ENCODE measurements at places on chromosomes 5 and 9.

GRCh38 chr5:142719836-142720370, 34.0 kb upstream of the FGF1 start:
- H3K4me3 ChIP-seq = no peak overlapping the region
- H3K27me3 ChIP-seq = peaks cover 15% of the 10 kb centered on the region
- H3K4me1 ChIP-seq = no peaks in the 10 kb centered on the region

DNA sequence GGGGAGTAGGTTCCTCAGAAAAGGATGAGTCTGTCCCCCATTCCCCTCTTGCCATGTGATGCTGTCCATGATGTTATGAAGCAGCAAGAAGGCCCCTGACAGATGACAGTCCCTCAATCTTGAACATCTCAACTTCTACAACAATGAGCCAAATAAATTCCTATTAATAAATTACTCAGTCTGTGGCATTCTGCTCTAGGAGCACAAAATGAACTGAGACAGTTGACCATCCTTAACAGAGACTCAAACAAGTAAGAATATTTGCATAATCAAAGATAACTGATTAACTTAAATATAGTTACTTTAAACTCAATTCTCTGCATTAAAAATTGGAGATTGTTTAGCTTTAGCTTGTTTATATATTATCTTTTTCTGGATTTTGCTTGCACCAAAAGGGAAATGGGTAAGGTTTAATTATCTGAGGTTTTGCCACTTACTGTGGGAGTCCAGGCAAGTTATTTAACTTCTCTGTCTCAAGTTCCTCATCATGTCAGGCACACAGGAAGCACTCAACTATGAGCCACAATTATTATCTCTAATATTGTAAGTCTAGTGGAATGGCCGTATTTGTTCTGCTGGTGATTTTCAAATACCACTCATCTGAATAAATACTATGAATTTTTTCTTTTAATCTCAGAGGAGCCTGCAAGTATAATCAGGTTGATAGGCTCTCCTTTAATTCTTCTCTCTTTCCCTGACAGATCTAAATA, 162.9 kb downstream of the TSSK1B start:
- no peaks in the 10 kb centered on the region for H3K36me3 ChIP-seq
- no peak for DNase-seq
- no peaks in the 10 kb centered on the region for H3K4me1 ChIP-seq
- no peak overlapping the region for H3K4me3 ChIP-seq

DNA sequence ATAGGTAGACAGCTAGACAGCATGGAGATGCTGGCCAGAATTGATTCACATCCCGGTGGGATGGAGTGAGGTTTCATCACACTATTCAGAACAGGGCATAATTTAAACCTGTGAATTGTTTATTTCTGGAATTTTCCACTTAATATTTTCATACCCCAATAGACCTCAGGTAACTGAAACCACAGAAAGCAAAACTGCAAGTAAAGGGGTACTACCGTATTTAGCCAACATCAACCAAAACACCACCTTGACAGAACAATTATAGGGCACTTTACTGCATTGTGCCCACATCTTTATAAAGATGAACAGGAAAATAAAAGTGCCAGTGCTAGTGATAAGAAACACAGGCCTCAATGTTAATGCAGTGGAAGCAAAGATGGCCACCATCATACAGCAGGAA, 7.5 kb downstream of the SERINC5 start:
- H3K27ac ChIP-seq = peak overlapping the region; percentile 60
- H3K36me3 ChIP-seq = no peaks in the 10 kb centered on the region
- H3K4me3 ChIP-seq = no peak overlapping the region
- no peak for DNase-seq

DNA sequence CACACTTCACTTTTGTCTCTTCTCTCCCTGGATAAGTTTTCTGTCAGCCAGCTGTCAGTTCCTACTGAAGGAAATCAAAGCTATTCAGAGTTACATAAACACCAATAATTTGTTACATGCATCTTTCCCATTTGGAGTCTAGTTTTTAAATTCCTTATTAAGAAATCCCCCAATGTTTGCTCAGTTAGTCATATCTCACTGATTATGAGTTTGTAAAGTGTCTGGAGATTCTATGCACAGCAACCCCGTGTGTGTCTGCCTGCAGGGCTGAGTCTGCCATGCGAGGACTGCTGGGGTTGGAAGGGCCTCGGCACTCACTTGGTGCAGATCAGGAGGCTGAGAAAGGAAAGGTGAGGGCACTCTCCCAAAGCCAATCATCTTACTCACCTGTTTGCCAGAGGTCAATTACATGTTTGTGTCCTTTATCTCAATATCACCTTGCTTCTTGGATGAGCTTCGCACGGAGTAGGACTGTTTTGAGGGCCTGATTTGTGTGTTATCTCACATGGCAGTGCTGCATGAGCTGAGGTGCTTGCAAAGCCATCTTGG, 3.3 kb downstream of the ANKRD34B start:
- no peak overlapping the region for H3K27ac ChIP-seq
- no peaks in the 10 kb centered on the region for H3K4me1 ChIP-seq
- H3K4me3 ChIP-seq = no peak overlapping the region
- H3K36me3 ChIP-seq = no peaks in the 10 kb centered on the region
- no peak for DNase-seq

- H3K4me3 ChIP-seq = no peak overlapping the region
- H3K27ac ChIP-seq = no peak overlapping the region
- H3K36me3 ChIP-seq = peaks cover 58% of the 10 kb centered on the region
- H3K27me3 ChIP-seq = no peaks in the 10 kb centered on the region
- DNase-seq = no peak
Observed at GRCh38 chr5:173926359-173926758, 38.2 kb downstream of the CPEB4 start.

DNA sequence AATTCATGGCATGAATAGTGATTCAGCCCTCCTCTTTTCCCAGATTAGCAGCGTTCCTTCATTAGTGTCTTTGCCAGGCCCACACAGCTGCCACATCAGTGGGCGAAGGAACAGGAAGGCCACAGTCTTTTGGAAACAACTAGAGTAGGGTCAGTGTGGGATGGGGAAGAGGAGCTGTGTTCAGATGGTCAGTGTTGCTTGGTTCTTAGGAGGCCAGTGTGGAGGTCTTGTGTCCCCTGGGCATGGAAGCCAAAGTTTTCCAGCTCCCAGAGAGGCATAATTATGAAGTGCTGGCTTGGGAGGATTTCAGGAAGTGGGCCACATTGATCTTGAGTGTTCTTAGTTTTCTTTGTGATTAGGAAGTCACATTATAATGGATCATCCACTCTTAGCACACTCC, 269.6 kb downstream of the PSAT1 start:
- H3K27me3 ChIP-seq = no peaks in the 10 kb centered on the region
- DNase-seq = no peak
- H3K27ac ChIP-seq = no peak overlapping the region
- no peaks in the 10 kb centered on the region for H3K36me3 ChIP-seq

DNA sequence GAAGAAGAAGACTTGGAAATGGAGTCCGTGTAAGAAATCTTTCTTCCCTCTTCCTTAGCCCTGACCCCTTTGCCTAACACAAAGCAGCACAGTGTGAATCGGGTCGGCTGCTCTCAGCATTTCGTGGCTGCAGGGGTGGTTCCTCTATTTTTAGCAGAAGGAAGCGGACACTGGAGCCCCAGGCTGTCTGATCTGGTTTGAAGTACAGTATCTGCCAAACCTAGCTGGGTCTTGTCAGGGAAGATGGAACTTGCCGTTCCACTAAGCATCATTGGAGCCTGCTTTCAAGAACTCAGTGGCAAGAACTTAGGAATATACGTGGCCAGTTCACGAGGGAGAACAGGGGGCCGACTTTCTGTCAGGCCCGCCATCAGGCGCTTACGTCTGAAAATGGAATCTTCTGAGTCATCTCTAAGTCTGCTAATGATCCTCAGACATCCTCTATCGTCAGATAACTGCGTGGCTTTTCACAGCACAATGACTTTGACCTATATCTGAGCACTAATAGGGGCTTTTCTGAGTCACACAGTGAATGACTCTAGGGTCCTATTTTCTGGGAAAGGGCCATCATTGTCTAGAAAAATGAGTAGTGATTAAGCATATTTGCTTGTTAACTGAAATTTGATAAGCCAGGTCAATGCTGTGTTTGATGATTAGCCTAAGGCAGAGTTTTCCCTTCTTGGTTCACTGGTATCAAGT, 43.3 kb upstream of the NCS1 start:
- DNase-seq = no peak
- H3K27me3 ChIP-seq = no peaks in the 10 kb centered on the region
- H3K27ac ChIP-seq = peak overlapping the region; percentile 14
- H3K4me3 ChIP-seq = no peak overlapping the region
- peaks cover 8% of the 10 kb centered on the region for H3K4me1 ChIP-seq
- H3K36me3 ChIP-seq = peaks cover 40% of the 10 kb centered on the region

DNA sequence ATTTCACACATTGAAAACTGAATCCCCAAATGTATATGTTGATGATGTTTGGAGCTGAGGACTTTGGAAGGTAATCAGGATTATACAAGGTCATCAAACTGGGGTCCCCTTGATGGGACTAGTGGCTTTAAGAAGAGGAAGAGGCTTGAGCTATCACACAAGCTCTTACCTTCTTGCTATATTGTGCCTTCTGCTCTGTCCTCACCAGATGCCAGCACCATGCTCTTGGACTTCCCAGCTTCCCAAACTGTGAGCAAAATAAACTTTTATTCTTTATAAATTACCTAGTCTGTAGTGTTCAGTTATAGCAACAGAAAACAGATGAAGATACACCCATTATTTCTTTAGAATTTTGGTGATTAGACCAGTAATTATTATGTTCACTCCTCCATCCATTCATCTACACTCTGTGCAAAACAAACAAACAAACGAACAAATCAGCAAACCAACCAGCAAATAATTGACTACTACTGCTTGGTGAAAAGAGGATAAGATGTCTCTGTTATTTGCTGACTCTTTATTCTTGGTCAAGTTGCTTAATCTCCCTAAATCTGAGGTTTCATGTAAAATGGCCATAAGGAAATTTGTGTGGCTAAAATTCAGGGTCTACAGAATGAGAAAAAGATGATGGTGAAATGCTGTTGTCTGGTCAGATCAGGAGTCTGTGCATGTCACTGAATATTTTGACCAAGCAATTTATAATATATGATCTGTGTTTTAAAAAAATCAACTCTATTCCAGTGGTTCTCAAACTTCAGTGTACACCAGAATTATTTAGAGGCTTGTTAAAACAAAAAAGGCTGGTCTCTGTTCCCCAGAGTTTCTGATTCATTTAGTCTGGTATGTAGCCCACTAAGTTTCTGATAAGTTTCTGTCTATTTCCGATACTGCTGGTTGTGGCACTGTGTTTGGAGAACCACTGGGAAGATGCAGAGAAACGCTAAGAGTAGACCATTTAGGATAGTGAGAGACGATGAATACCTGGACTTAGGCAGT, 854.1 kb downstream of the MAT2B start:
- peaks cover 62% of the 10 kb centered on the region for H3K4me1 ChIP-seq
- DNase-seq = no peak
- H3K27me3 ChIP-seq = no peaks in the 10 kb centered on the region
- peak overlapping the region; percentile 93 for H3K27ac ChIP-seq
- H3K4me3 ChIP-seq = peak overlapping the region; percentile 27

DNA sequence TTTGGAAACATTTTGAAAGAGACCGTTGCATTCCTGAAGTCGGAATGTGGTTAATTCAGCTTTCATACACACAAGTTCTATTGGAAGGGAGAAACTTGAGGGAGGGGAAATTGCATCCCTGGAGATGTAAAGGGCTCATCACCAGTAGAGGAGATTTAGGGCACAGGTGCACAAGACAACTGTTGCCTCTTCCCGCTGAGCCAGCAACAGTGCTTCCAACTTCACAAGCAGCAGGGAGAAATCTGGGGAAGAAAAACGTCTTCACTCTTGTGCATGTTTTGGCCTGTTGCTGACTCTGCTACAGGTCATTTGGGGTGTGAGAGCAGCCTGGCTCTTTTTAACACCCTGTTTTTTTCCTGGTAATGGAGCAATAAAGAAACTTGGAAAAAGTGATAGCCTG, 277.9 kb downstream of the GAS1 start:
- DNase-seq = no peak
- H3K4me3 ChIP-seq = no peak overlapping the region
- no peaks in the 10 kb centered on the region for H3K4me1 ChIP-seq
- no peaks in the 10 kb centered on the region for H3K27me3 ChIP-seq
- H3K27ac ChIP-seq = no peak overlapping the region

DNA sequence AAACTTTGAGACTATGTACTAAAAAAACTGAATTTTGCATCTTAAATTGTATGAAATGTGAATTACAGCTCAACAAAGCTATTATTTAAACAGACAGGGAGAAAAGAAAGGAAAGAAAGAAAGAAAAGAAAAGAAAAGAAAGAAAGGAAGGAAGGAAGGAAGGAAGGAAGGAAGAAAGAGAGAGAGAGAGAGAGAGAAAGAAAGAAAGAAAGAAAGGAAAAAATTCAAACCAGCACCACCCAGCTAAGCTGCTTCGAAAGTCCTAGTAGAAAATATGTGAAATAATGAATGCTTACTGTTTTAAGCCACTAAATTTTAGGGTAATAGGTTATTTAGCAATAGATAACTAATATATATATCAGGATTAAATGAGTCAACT, 31.7 kb upstream of the CDK5RAP2 start:
- no peak overlapping the region for H3K27ac ChIP-seq
- DNase-seq = no peak
- no peaks in the 10 kb centered on the region for H3K36me3 ChIP-seq
- H3K27me3 ChIP-seq = no peaks in the 10 kb centered on the region
- no peaks in the 10 kb centered on the region for H3K4me1 ChIP-seq

GRCh38 chr9:95722141-95722540, 153.3 kb upstream of the ERCC6L2 start:
- H3K4me1 ChIP-seq = no peaks in the 10 kb centered on the region
- H3K27me3 ChIP-seq = no peaks in the 10 kb centered on the region
- no peak for DNase-seq
- H3K4me3 ChIP-seq = no peak overlapping the region
- H3K27ac ChIP-seq = no peak overlapping the region

GRCh38 chr9:117116084-117116483, 298.8 kb downstream of the ASTN2 start:
- DNase-seq = no peak
- no peaks in the 10 kb centered on the region for H3K36me3 ChIP-seq
- H3K27me3 ChIP-seq = no peaks in the 10 kb centered on the region
- H3K4me3 ChIP-seq = no peak overlapping the region
- H3K4me1 ChIP-seq = no peaks in the 10 kb centered on the region
- H3K27ac ChIP-seq = no peak overlapping the region

DNA sequence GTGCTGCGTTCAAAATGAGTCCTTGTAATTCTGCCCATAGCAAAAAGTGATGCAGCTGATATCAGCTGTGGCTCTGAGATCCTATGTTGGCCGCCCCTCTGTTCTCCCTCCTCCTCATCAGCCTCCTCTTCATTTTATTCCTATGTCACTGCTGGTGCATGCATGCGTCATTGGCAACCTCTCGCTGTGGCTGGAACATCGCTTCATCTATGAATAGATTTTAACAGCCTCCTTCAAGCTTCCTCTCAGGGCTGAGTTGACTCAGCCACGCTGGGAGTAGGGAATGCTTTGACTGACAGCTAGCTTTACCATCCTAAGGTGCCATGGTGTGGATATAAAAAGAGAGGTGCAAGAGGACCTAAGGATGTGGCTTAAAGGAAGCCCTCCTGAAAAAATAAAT, 303.5 kb downstream of the PLK2 start:
- no peak overlapping the region for H3K4me3 ChIP-seq
- no peaks in the 10 kb centered on the region for H3K36me3 ChIP-seq
- no peak overlapping the region for H3K27ac ChIP-seq
- H3K4me1 ChIP-seq = no peaks in the 10 kb centered on the region
- no peaks in the 10 kb centered on the region for H3K27me3 ChIP-seq

- peak; percentile 65 for DNase-seq
- H3K4me3 ChIP-seq = no peak overlapping the region
- H3K27ac ChIP-seq = no peak overlapping the region
- no peaks in the 10 kb centered on the region for H3K27me3 ChIP-seq
- H3K4me1 ChIP-seq = no peaks in the 10 kb centered on the region
Observed at GRCh38 chr5:151825445-151825844, 53.7 kb downstream of the G3BP1 start.

All from K562 (cell line).